Activated CD4-positive, alpha-beta T cell treated with anti-CD3 and anti-CD28 coated beads, Interleukin-2, amount 10 ng/mL, durations not matched to agents 7 days and 5 days (primary cell): ENCODE measurements at places on chromosomes 5 and 9. TPM values are rescaled to one million over a fixed set of nuclear protein-coding genes. Genes with fewer than 3 reads are reported as not detected.

Gene SPINK13
- not detected for total RNA-seq

Gene IL4
- not detected for total RNA-seq

Gene PCDHA11
- total RNA-seq, result not detected

Gene CCDC183
- 0.97 TPM for total RNA-seq

Gene PCDHGB5
- total RNA-seq, result not detected

Gene PCAT7
- total RNA-seq, result not detected

Gene ZNF300
- total RNA-seq, result 2.2 TPM

Gene BTNL9
- not detected for total RNA-seq

Gene SPATA31C1
- total RNA-seq, result not detected

Gene TMEM167A
- total RNA-seq, result 69.1 TPM

Gene TMEM252
- not detected for total RNA-seq

Gene TAF1L
- total RNA-seq, result not detected
